ENCODE measurements at places on chromosomes 16 and 17. TPM values are rescaled to one million over a fixed set of nuclear protein-coding genes. Genes with fewer than 3 reads are reported as not detected.

The MT2A gene
- 5,670 TPM for polyA plus RNA-seq

The CD79B gene
- not detected for polyA plus RNA-seq

The OR1A1 gene
- polyA plus RNA-seq = not detected

The GGT6 gene
- polyA plus RNA-seq = 0.22 TPM

The TMEM238L gene
- polyA plus RNA-seq = not detected

The TBC1D3C gene
- polyA plus RNA-seq = not detected

The SKAP1 gene
- not detected for polyA plus RNA-seq

The ACE gene
- 0.04 TPM for polyA plus RNA-seq
